ENCODE measurements at places on chromosomes 2 and 18.

DNA sequence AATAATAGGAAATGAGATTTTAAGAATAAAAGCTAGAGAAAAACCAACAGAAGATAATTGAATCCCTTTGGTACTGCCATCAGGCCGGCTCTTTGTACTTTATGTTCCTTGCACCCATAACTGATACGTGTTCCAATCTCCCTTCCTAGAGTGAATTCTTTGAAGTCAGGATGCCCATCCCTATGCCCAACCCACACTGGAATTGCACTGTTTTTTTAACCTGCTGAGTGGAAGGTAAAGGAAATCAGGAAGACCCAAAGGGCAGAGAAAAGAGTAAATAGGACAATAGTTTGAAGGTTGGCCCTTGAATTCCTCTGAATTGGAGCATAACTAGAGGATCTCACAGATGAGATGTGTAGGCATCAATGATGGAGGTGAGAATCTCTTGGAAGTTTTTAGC lies 4.4 kb upstream of the ATG16L1 start:
- no peak for DNase-seq

GRCh38 chr2:169139145-169139544 lies 69.8 kb downstream of the DHRS9 start:
- no peak for DNase-seq

- DNase-seq: no peak
Measured at GRCh38 chr18:46397174-46397573, 259.8 kb downstream of the LOXHD1 start.

GRCh38 chr18:10743766-10744165 lies 217.9 kb downstream of the NAPG start:
- no peak for DNase-seq

DNA sequence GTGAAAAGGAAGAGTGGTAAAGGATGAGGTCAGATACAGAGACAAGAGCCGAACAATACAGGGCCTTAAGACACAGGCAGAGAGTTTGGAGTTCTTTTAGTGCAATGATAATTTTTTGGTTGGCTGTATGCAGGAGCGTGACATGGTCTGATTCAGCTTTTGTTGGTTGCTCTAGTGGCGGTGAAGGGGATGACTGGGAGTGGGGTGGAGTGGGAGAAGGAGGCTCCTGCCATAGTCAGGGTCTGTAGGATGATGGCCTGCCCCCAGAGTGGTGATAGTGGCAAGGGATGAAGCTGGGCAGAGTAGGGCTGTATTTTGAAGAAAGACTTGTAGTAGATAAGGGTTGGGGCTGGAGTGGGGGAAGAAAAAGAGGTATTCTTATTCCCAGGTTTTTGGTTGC lies 306.6 kb upstream of the VWC2L start:
- no peak for DNase-seq

DNA sequence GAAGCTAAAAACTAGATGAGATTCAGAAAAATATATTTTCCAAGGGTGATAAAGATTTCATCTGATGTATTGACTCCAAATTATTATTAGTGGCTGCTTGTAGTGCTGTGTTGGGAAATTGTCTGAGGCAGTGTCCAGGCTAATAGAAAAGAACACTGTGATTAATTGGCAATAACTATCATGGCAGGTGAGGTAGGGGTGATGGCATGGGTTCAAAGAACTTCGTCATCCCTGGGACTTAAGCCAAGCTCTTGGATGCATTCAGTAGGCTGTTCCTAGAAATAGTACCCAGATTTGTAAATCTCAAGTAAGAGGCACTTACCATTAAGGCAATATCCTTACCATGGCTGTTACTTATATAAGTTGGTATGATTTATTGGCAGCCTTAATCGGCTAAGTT lies 13.2 kb upstream of the RAPGEF4 start:
- no peak for DNase-seq

- DNase-seq: no peak
Measured at GRCh38 chr2:19541884-19542283, 183.5 kb upstream of the OSR1 start.

DNA sequence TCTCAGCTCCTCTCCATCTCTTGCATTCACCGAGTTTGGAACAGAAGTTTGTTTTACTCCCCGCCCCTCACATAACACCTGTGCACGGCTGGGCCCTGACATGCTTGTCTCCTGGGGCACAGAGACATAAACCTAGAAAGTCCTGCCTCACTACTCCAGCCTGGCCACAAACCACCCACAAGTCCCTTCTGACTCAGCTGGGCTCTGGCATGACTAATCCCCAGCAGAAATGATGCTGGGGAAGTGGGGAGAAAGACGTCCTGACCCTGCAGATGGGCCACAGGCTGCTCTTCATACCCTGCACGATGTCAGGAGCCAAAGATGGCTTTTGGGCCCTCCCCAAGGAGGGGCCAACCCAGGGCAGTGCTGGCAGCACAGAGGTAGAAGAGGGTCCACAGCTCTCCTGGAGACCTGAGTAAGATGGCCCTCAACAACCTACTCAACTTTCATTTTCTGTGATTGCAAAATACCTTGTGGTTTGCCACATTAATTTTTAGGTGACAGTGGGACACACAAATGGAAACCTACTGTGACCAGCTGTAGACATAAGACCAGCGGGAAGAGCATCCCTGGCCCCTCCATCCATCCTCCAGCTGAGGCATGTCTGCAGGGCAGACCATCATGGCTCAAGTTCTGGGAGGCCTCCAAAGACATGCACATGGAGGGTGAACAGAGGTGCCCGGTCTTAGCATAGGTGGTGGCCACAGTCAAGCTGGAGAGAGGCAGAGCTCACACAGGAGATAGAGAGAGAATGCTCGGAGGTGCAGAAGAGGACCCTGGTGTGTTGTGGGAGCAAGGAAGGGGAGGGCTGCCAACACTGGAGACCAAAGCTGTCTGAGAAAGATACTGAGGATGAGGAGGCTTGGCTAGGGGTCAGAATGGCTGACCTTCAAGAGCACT lies 40.0 kb downstream of the DNMT3A start:
- no peak for DNase-seq

- no peak for DNase-seq
Measured at GRCh38 chr2:15265889-15266288, 295.2 kb downstream of the NBAS start.

GRCh38 chr2:177396703-177397460 lies 4.3 kb downstream of the AGPS start:
- DNase-seq: no peak

GRCh38 chr2:21687589-21687988 lies 563.8 kb downstream of the TDRD15 start:
- DNase-seq: no peak

DNA sequence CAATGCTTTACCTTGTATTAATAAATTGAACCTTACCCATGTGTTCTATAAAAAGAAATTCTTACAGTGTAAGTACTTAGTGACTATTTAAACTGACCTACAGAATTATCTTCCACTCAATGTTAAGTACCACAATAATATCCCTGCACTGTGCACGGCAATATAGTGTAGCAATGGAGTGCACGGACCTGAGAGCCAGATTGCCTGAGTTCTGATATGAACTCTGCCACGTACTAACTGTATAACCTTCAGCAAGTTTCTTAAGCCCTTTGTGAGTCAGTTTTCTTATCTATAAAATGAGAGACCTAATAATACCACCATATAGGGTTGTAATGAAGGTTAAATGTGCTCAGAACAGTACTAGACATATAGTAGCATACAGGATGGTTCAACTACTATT lies 66.2 kb downstream of the GPR39 start:
- DNase-seq: no peak

GRCh38 chr18:41576643-41577042 lies 378.4 kb upstream of the PIK3C3 start:
- no peak for DNase-seq

GRCh38 chr2:19753818-19754217 lies 148.0 kb downstream of the TTC32 start:
- DNase-seq: no peak

GRCh38 chr2:198444800-198445287 lies 640.5 kb downstream of the PLCL1 start:
- DNase-seq: no peak

DNA sequence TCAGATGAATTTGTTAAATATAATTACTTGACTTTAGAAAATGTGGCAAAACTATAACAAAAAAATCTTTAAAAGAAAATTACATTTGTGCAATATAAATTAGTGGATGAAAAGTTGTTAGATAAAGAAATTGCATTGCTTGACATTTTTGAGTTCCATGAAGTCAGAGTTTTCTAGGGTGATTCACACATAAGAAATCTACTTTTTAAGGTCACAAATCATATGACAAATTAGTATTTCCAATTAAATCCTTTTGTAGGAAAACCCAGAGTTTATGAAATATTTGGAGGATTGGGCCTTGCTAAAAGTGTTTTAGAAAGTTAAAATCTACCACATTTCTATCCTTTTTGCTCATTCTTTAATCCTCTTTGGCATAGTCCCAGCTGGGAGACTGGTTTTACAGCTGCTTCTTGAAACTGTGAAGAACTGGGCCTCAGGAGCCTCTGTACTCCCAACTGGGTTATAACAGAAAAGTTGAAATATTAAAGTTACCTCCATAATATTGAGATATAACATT lies 289.2 kb downstream of the LRRTM4 start:
- no peak for DNase-seq

DNA sequence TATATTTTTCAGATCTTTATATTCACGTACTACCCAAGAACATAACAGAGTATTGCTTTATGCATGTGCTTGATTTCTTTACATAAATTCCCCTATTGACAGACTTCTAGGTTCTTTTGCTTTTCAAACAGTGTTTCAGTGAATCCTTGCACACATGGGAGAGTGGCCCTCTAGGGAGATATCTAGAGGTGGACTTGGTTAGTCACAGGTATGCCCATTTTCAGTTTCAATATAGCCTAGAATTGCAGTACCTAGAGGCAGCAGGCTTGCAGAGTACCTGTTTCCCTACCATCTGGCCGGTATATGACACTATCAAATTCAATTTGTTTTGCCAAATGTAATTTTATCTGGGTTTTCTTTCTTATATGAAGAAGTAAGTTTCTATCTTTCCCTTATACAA lies 36.8 kb downstream of the EML6 start:
- DNase-seq: no peak

DNA sequence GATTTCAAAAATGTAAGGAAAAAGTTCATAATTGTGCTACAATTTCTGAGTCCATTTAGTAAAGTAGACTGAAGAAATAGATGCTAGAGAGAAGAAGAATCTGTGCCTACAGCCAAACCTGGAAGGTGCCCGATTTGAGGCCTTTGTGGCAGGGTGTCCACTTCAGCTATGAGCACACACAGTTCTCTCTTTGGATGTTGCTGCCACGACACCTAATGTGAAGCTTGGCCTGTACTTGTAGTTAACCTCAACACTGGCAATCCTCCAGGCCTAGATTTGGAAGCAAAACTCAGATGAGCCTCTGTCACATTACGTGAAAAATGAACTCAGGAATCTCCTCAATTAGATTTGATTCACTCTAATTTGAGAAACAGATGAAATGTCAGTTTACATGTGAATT lies 90.1 kb upstream of the LRP1B start:
- no peak for DNase-seq

GRCh38 chr2:241154915-241155314 lies 4.6 kb downstream of the PPP1R7 start:
- no peak for DNase-seq

DNA sequence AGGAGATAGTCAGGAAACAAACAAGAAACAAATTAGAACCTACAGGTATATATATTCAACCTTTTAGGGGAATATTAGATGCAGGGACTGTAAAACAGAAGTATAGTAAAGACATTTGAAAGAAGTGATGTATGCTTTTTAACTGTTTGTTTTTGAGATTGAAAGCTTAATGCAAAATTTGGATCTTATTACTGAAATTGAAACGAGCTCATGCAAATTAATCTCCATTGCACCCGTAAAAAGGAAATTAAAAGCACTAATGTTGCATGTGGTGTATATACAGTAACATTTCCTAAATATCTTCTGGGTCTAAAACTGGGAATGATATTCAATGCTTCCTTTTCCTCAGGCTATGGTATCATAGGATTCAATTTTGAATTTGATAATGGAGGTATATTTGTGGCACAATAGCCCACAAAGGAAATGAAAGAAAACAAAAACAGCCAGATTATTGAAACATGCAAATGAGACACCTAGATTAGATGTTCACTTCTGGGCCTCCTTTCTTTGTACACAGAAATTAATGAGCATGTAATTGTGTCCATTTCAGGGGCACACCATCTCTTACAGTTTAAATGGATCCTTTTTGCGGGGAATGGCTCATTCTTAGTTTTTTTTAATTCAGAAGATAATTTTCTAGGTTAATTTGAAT lies 1.6 kb upstream of the ELOA2 start:
- DNase-seq: no peak

GRCh38 chr2:176088048-176088936 lies 4.2 kb upstream of the HOXD13 start:
- no peak for DNase-seq

DNA sequence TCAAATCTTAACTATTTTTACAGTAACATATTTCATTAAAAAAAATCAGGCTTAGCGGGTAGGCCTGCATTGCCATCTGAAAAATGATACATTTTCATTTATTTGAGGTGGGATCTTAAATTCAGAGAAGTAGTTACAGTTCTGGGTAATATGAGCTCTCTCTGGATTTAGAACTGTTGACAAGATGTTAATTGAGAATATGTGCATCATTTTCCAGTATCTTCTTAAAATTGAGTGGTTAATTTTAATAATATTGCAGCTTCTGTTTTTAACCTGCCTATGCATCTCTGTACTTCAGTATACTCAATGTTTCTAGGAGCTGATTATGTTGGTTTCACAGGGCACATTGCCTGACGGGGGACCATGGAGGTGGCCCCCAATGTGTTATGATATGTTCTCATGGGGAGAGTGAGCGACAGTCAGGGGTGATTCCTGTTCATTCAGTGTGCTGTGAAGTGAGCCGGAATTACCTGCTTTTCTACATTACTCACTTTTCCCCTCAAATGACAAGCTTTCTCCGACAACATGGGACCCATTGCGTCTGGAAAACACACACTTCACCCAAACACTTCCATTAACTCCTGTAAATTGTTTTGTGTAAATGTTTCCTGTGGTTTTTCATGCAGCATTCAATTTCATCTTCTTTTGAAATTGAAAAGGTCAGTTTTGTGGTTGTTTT lies 406.2 kb downstream of the MTX2 start:
- no peak for DNase-seq

- DNase-seq: no peak
Measured at GRCh38 chr2:29603341-29603740, 318.0 kb downstream of the ALK start.
